Endothelial cell of coronary artery (primary cell): ENCODE measurements at places on chromosomes 11 and 22. TPM values are rescaled to one million over a fixed set of nuclear protein-coding genes. Genes with fewer than 3 reads are reported as not detected.

MYRF gene
- total RNA-seq = 0.27 and 4.0 TPM in 2 replicates

NRGN gene
- 1.3 and 1.6 TPM in 2 replicates for total RNA-seq

BCO2 gene
- total RNA-seq = 0.72 and 1.5 TPM in 2 replicates

ZNF280B gene
- total RNA-seq = 0.36 and 0.56 TPM in 2 replicates

ACAD8 gene
- 17.4 and 18.8 TPM in 2 replicates for total RNA-seq

PDGFD gene
- total RNA-seq = 5.6 and 6.0 TPM in 2 replicates

DDX25 gene
- total RNA-seq = not detected in 2 replicates

RNF141 gene
- 24.7 and 26.4 TPM in 2 replicates for total RNA-seq

SHANK2 gene
- total RNA-seq = 1.3 TPM in 1 of 2 replicates, not detected in the other

OR52E1 gene
- not detected in 2 replicates for total RNA-seq

CCDC73 gene
- not detected in 2 replicates for total RNA-seq

HEPHL1 gene
- not detected in 2 replicates for total RNA-seq

LRP4 gene
- 0.66 and 0.90 TPM in 2 replicates for total RNA-seq

KRTAP5-9 gene
- total RNA-seq = not detected in 2 replicates

POLDIP3 gene
- 26.1 and 31.4 TPM in 2 replicates for total RNA-seq

PTPN5 gene
- not detected in 2 replicates for total RNA-seq

BIK gene
- 0.09 and 0.63 TPM in 2 replicates for total RNA-seq

C11orf52 gene
- total RNA-seq = 0.09 TPM in 1 of 2 replicates, not detected in the other

ALDH3B1 gene
- total RNA-seq = 0.09 and 9.6 TPM in 2 replicates

RBMXL2 gene
- total RNA-seq = 0.18 TPM in 1 of 2 replicates, not detected in the other

KRTAP5-7 gene
- total RNA-seq = not detected in 2 replicates

CYTH4 gene
- total RNA-seq = 0.09 and 0.28 TPM in 2 replicates

C11orf65 gene
- total RNA-seq = 0.09 and 0.38 TPM in 2 replicates

SYCE3 gene
- not detected in 2 replicates for total RNA-seq

TBX1 gene
- total RNA-seq = 6.5 and 13.4 TPM in 2 replicates

KCNJ1 gene
- total RNA-seq = not detected in 2 replicates

OR4P4 gene
- not detected in 2 replicates for total RNA-seq

NCAM1 gene
- total RNA-seq = 0.09 and 0.45 TPM in 2 replicates
